Activated T-helper 17 cell treated with anti-CD3 and anti-CD28 coated beads, Interleukin-2, amount 50 U/mL, for 72 hours (primary cell): ENCODE measurements at places on chromosomes 2 and 18. TPM values are rescaled to one million over a fixed set of nuclear protein-coding genes. Genes with fewer than 3 reads are reported as not detected.

The TUBA4B gene
- total RNA-seq = not detected

The STPG4 gene
- total RNA-seq = 0.19 TPM

The CELF4 gene
- total RNA-seq = not detected

The TFCP2L1 gene
- 0.03 TPM for total RNA-seq

DNA sequence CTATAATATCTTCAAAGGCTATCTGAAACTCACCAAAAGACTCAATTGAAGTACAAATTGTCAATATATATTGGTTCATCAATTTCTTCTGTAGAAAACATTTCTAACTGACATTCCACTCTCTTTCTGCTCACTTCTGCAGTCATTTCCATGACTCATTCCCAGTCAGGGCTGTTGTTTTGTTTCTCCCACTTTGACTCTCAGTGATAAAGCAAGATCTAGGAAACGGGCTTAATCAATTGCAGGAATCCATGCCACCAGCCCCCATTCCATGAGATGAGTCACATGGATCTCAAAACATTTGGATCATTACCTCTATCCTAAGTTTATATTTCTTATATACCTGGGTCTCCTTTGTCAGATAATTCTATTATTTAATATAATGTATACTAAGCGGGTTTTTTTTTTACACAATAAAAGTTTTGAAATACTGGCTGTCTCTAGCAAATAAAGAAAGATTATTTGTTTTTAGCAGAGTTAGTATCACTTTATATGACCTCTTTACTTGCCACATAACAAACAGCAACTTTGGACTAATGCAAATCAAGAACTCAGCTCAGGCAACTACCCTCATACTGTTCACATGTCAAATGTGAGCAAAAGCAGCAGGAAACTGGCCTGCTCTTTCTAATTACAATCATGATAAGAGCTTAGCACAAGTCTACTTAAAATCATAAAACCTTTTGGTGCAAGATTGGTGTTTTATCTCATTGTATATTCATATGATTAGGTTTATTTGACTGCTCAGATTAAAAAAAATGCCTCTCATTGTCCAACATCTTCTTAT is 251.1 kb upstream of the PIK3C3 start:
- no peak for ATAC-seq
- H3K27ac ChIP-seq = no peak overlapping the region
- H3K36me3 ChIP-seq = no peaks in the 10 kb centered on the region
- no peaks in the 10 kb centered on the region for H3K4me1 ChIP-seq
- H3K4me3 ChIP-seq = no peak overlapping the region

DNA sequence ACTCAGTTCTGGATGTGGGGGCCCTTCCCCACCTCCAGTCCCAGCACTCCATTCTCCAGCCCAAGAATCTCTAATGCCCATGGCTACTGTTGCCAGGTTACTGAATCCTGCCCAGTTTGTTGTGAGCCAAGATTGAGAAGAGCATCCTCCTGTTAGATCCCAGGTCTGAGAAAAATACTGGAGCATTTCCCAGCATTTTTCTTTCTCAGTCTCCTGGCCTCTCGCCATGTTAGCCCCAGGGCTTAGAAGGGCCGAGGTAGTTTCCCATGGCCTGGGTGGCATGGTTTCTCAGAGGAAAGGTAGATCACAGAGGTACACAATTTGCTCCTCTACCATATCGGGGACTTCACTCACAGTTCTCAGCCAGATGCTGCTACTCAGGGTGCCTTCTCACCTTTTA is 135.7 kb downstream of the OTX1 start:
- no peak overlapping the region for H3K4me3 ChIP-seq
- no peaks in the 10 kb centered on the region for H3K36me3 ChIP-seq
- no peak for ATAC-seq
- H3K4me1 ChIP-seq = no peaks in the 10 kb centered on the region

DNA sequence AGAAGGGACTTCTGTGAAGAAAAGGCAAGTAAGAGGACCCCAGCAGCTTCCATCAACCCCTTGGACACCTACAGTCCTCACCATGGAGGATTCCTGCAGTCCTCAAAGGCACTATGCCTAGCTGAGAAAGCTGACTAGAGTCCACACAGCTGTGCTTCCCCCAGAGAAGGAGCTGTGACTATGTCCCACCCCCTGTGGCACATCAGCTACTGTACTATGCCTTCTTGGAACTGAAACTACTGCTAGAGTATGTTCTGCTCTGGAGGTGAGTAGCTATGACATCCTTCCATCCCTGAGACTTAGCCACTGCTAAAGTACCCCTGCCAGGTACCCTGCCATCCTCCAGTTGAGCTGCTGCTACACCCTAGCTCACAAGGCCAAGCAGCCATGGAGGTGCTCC is 690.2 kb upstream of the CHAC2 start:
- H3K4me1 ChIP-seq = no peaks in the 10 kb centered on the region
- no peak for ATAC-seq
- H3K4me3 ChIP-seq = no peak overlapping the region
- H3K27me3 ChIP-seq = no peaks in the 10 kb centered on the region
- no peak overlapping the region for H3K27ac ChIP-seq

DNA sequence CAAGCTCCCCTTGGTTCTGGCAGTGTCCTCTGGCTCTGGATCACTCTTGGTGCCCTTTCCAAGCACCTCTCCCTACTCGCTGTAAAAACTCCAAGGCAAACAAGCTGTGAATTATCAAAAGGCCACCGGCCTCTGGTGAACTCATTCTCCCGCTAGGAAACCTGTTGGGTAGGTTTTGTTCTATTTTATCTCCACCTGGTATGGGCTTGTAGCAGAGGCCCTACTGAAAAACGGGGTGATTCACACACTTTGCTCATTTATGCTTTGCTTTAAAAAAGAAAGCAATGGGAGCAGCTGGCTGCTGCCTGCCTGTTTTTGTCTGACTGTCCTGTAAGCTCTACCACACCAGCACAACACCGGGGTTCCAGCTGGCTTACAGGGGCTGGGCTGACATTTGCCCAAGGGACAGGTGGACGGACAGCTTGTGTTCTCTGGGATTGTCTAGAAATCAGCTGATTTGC is 56.8 kb downstream of the SH3BP4 start:
- no peak overlapping the region for H3K27ac ChIP-seq
- H3K4me1 ChIP-seq = no peaks in the 10 kb centered on the region
- no peak for ATAC-seq
- H3K27me3 ChIP-seq = peaks cover 5% of the 10 kb centered on the region

GRCh38 chr2:11869391-11869991 is 123.1 kb downstream of the LPIN1 start:
- no peak overlapping the region for H3K4me3 ChIP-seq
- H3K36me3 ChIP-seq = no peaks in the 10 kb centered on the region
- peaks cover 18% of the 10 kb centered on the region for H3K4me1 ChIP-seq
- ATAC-seq = no peak
- no peaks in the 10 kb centered on the region for H3K27me3 ChIP-seq

DNA sequence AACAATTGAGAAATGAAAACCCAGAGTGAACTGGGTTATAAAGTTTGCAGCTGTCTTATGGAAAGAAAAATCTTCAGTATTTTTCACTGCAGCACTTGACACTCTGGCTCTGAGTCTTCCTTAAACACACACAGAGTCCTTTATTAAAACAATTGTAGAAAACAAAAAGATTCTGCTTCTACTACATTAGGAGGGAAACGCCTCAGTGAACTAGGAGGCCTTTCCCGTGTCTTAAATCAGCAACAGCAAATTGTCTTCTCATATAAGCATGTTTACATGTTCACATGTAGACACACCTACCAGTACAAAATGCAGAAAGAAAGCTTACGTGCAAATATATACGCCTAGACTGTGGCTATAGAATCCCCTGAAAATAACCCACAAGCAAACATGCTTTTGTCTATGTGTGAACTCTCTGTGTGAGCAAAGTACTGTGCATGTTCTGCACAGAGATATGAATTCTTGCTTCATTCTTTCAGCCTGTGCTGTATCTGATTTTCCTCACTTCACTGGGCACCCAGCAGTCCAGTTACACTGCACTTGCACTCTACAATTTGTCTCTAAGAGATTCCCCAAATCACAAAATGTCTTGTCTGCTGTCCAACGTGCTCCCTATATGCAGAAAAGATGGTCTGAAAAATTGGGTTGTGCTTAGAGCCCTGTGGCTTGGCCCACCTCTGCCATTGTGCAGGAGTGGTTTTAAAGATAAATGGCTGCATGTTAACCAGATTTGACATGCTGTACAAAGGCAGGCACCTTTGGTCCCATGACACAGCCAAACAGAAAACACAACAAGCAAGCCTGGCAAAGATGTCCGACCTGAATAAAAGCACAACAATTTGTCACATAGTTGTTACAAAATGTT is 24.5 kb downstream of the ZEB2 start:
- H3K4me3 ChIP-seq = no peak overlapping the region
- ATAC-seq = no peak
- peaks cover 4% of the 10 kb centered on the region for H3K4me1 ChIP-seq
- H3K36me3 ChIP-seq = no peaks in the 10 kb centered on the region
- H3K27me3 ChIP-seq = no peaks in the 10 kb centered on the region

DNA sequence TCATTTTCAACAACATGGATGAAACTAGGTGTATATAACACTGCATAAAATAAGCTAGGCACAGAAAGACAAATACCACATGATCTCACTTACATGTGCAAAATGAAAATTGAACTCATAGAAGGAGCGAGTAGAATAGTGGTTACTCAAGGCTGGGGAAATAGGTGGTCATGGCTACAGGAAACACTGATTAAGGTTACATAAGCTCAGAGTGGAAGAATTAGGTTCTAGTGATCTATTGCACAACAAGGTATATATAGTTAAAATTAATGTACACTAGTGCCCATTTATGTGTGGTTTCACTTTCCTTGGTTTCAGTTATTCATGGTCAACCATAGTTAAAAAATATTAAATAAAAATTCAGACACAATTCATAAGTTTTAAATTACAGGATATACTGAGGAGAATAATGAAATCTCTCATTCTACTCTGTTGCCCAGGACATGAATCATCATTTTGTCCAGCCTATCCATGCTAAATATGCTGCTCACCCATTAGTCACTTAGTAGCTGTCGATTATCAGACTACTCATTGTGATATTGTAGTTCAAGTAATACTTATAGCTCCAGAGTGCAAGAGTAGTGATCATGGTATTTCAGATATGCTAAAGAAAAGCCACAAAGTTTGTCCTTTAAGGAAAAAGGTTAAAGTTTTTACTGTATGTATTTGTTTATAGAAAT is 1530.9 kb upstream of the LRRTM1 start:
- H3K4me3 ChIP-seq = no peak overlapping the region
- no peaks in the 10 kb centered on the region for H3K4me1 ChIP-seq

DNA sequence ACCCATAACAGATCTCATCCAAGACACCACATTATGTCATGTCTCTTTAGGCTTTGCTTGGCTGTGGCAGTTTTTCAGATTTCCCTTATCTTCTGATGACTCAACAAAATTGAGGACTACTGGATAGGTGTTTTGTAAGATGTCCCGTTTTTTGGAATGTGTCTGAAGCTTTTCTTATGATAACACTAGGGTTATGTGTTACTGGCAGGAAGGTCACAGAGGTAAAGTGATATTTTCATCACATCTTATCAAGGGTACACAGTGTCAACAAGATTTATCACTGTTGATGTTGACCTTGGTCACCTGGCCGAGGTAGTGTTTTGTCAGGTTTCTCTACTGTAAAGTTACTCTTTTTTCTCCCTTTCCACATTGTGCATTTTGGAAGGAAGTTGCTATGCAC is 44.8 kb upstream of the UPP2 start:
- ATAC-seq = no peak
- H3K27me3 ChIP-seq = no peaks in the 10 kb centered on the region
- no peaks in the 10 kb centered on the region for H3K36me3 ChIP-seq
- H3K27ac ChIP-seq = no peak overlapping the region
- no peak overlapping the region for H3K4me3 ChIP-seq

GRCh38 chr2:233051241-233052149 is 8.6 kb upstream of the INPP5D start:
- no peaks in the 10 kb centered on the region for H3K36me3 ChIP-seq
- peaks cover 9% of the 10 kb centered on the region for H3K4me1 ChIP-seq
- no peak overlapping the region for H3K27ac ChIP-seq
- no peak for ATAC-seq

GRCh38 chr2:175807031-175807873 is 194.8 kb downstream of the LNPK start:
- no peak overlapping the region for H3K4me3 ChIP-seq
- no peak overlapping the region for H3K27ac ChIP-seq
- no peak for ATAC-seq
- no peaks in the 10 kb centered on the region for H3K36me3 ChIP-seq

DNA sequence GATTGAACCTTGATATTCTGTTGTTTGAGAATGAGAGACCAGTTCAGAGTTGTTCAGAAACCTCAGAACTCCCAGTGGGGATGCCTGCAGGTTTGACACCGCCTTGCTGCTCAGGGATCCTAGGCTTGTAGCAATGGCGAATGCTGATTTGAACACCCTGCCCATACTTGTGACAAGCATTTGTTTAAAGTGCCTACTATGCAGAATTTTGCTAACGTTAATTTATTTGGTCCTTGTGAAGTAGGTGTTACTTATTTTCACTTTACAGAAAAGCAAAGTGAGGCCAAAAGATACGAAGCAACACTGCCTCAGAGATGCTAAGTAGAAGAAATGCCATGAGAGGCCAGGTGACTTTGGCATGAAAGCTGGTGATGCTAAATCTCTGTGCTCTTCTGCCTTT is 32.3 kb downstream of the STON1 start:
- no peak for ATAC-seq
- H3K27me3 ChIP-seq = no peaks in the 10 kb centered on the region
- H3K27ac ChIP-seq = no peak overlapping the region

GRCh38 chr18:75104483-75104882 is 104.5 kb downstream of the PTGR3 start:
- peaks cover 14% of the 10 kb centered on the region for H3K27me3 ChIP-seq
- no peaks in the 10 kb centered on the region for H3K4me1 ChIP-seq
- no peak overlapping the region for H3K4me3 ChIP-seq
- no peaks in the 10 kb centered on the region for H3K36me3 ChIP-seq
- ATAC-seq = no peak

DNA sequence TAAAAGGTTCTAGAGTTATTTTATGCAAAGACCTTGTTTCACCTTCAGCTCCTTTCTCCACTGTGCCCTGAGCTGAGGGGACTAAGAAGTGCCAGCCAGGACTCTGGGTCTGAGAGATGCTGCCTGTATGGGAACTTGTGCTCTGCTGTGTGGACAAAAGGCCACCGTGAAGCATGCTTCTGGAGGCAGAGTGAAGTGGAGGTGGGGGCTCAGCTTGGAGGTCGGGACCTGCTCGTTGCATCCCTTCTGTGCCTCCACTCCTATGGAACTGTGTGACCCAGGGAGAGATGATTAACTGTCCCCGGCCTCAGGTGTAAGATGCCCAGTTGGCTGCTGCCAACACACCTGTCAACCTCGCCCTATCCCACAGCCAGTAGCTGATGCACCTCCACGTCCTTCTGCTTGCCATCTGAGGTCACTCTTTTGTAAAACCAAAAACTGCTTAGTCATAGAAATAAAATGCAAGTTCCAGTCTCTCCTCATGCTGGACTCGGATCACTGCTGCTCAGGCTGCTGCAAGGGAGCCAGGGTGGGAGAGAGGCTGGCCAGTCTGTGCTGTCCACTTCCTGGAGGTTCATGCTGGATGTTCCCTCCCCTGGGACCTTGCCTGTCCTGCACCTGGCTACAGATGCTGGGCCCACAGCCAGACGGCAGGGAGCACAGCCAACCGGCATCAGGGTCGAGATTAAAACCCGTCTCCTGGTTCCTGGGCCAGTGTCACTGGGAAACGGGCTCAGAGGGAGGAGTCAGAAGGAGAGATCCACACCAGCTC is 113.2 kb downstream of the ACKR3 start:
- H3K27me3 ChIP-seq = peaks cover 19% of the 10 kb centered on the region
- H3K36me3 ChIP-seq = no peaks in the 10 kb centered on the region
- H3K27ac ChIP-seq = no peak overlapping the region
- ATAC-seq = no peak
- no peaks in the 10 kb centered on the region for H3K4me1 ChIP-seq
